ENCODE measurements at places on chromosomes 7 and 10.

GRCh38 chr10:71819985-71820384 lies 31.1 kb downstream of the PSAP start:
- DNase-seq: no peak

GRCh38 chr10:102673819-102674511 lies 29.7 kb downstream of the TRIM8 start:
- DNase-seq: peak; percentile 92

DNA sequence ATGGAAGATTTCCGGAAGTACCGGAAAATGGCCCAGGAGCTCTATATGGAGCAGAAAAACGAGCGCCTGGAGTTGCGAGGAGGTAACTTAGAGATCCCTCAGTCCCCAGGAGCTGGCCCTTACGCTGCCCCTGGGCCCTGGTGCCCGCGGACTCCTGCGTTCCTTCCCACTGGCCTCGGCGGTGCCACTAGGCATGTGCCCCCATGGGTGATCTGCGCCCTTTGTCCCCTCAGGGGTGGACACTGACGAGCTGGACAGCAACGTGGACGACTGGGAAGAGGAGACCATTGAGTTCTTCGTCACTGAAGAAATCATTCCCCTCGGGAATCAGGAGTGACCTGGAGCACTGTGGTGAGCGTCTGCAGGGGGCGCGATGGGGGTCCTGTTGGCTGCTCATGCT lies 24.2 kb upstream of the CHST12 start:
- no peak for DNase-seq

DNA sequence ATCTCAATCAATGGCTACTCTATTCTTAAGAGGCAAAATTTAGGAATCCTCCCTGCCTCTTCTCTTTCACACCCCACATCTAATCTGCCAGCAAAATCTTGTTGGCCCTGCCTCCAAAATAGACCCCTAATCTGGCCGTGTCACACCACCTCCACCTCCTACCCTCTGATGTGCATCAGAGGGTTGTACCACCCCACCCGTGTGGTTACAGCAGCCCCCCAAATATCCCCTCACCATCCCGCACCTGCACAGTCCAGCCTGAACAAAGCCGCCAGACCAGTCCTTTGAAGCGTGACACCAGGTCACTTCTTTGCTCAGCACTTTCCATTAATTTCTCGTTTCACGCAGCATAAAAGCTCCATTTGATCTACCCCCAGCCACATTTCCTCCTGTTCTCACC lies 776 bp upstream of the XPNPEP1 start:
- DNase-seq: no peak

DNA sequence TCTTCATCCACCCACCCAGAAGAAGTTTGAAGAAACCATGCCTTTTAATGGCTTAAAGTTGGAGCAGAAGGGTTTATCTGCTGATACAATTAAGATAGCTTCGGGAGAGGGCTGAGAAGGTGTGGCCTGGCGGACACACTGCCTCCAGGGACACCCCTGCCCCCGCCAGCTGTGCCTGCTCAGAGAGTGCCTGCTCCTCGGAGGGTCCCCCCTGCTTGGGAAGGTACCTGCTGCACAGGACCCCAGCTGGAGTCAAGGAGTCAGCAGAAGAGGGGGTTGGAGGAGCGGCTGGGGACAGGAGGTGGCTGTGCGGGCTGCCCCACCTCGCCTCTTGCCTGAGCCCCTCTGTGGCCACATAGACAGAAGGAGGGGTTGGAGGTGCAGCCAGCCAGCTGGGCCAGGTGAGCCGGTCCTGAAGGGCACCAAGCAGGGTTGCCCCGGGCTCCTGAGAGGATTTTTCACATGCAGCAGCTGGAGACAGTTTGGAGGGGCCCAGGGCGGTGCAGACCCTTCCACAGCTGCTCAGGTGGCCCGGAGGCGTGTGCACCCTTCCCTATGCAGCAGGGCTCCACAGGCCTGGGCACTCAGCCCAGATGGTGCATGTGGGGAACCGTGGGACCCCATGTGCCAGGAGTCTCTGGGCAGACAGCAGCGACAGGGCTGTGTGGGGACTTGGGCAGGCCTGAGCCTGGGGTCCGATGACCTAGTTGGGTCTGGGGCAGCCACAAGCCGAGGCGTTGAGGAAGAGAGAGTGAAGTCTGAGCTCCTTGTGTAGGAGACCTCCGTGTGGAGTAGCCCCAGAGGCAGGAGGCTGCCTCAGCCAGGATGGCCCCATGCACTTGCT lies 118.9 kb downstream of the INPP5A start:
- no peak for DNase-seq

DNA sequence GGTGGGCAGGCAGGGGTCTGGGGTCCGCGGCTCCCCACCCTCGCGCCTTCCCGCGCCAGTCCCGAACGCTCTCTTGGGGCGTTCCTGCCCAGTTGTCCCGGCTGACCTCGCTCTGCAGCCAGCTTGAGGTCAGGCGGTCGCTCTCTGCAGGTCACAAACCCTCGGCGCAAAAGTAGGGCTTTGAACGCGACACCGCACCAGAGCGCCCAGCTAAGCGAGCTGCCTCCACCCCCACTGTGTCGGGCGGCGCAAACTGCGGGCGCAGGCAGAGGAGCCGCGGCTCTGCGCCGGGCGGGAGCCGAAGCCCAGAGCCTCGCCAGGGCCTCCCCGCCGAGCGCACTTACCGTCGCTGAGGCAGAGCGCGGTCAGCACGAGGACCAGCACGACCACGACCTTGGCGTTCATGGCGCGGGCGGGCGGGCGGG lies 284 bp downstream of the CXCL12 start:
- DNase-seq: peak; percentile 73

DNA sequence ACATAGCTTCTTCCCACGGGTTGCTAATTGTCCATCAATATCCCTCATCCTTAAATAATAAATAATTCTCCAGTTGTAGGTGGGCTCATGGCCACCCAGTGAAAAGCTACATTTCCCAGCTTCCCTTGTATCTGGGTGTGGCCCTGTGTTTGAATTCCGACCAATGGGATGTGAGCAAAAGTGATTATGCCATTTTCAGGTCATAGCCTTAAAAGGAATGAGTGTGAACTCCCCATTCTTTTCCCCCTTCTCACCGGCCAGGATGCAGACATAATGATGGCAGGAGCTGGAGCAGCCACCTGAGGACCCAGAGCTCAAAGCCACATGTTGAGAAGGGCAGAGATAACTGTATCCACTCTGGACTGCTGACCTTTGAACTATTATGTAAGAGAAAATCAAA lies 30.3 kb upstream of the CALU start:
- no peak for DNase-seq

GRCh38 chr10:43978091-43978490 lies 329.4 kb upstream of the ZNF32 start:
- no peak for DNase-seq

GRCh38 chr10:13113544-13113943 lies 13.6 kb downstream of the OPTN start:
- DNase-seq: no peak

DNA sequence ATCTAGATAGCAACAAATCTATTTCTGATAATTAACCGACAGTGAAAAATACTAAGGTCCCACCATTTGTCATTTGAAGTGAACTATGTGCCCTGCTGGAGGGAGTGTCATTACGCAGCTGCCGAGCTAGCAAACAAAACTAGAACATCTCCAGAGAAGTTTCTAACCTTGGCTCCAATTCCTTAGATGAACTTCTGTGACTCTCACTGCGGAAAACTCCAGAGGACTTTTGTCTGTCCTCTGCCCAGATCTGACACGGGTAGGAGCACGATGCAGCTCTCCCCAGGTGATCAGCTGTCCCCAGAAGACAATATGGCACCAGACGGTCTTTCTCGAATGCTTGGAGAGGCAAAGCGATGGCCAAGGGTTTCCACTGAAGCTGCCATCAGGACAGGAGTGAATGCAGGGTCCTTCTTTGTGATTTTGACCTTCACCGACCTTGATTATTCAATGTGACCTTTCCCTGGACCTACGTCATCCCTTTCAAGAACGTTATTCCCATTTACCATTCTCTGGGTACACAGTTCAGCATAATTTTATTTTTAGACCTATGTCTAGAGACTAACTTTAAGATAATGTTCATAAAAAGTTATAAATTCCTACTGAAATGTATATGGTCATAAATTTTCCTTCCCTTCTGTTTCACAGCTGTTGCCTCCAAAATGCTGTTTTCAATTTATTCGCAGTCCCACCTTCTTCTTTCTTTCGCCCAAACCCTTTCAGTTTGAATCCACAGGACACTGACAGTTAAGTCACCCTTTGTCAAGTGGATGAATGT lies 116.7 kb upstream of the C7orf33 start:
- DNase-seq: no peak

DNA sequence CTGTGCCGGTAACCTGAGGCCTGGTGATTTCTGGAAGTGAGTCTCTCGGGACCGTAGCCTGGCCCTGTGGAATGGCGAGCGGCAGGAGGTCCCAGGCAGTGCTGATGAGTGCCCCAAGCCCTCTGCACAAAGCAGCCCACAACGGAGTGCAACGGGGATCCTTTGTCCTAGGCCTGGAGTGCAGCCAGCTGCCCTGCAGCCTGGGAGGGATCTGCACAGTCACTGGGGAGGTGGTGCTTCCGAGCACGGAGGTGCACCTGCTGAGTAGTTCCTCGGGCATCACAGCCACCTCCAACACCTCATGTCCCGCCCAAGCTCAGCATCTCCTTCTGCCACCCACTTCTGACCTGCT lies 162.8 kb upstream of the ZMIZ1 start:
- no peak for DNase-seq

DNA sequence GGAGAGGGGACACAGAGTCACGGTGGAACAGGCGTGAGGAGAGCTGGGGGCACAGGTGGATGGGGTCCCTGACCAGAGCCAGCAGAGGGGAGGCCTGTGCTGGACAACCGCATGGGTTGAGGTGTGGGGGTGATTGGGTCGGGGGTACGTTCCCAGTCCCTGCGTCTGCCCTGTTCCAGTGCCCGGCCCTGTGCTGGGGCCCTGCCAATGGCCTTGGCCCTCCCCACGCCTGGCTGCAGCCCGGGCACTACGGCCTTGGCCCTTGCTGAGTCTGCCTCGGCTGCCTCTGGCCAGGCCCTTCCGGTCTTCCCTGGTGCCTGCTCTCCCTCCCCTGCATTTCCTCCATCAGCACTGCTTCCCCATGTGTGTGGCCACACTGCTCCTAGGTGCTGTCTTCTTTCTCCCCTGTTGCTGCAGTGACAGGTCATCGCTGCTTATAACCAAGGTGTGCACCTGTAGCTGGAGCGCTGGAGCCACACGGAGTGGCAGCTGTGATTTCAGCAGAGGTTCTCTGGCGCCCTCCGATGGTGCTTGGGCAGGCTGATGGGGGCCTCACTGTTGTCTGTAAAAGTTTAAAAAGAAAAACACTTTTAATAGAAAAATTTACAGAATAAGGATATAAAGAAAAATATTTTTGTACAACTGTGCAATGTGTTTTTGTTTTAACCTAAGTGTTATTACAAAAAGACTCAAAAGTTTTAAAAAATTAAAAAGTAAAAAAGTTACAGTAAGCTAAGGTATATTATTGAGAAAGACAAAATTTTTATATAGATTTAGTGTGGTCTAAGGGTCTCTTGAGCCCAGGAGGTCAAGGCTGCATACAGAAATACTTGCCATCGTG lies 45.2 kb upstream of the BHLHA15 start:
- peak; percentile 28 for DNase-seq

DNA sequence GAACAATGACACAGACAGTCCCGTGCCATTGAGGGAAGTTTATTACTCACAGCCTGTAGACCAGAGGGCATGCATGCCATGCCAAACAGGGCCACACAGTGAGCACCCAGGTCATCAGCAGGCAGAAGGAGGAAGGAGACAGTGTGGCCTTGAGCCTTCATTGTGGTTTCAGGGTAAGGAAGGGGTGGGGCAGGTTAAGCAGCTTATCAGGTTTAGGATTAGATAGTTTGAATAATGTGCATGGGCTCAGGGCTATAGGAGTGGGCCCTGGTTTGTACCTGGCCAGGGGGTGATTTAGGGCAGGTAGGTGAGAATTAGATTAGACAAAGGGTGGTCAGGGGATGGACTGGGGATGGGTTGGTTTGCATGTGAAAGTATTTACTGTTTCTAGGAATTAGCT lies 67.9 kb downstream of the ADCY1 start:
- DNase-seq: no peak

DNA sequence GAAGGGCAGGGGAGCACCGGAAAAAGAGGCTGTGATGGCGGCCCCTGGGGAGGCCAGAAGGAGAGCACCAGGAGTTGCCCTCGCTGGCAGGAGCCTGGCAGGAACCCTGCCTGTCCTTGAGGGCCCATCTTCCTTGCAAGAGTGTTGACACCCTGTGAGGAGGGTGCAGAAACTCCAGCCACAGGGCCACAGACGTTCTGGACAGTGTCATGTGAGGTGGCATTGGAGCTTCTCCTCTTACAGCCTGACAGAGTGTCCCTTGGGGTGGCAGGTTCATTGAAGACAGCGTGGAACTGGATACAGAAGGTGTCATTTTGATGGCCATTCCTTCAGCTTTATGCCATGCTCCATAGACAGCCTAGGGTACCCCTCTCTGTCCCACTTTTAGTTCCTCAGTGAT lies 54.2 kb downstream of the RBM20 start:
- DNase-seq: no peak

- DNase-seq: no peak
Measured at GRCh38 chr7:71746006-71746405, 614.1 kb downstream of the GALNT17 start.
